ENCODE measurements at places on chromosomes 3 and 15.

GRCh38 chr3:121724130-121724529, 25.4 kb downstream of the GOLGB1 start:
- no peak for DNase-seq

GRCh38 chr15:88792342-88793282, 10.6 kb upstream of the ACAN start:
- no peak for DNase-seq

GRCh38 chr3:107387555-107387954, 10.3 kb downstream of the CCDC54 start:
- peak; percentile 7 for DNase-seq

DNA sequence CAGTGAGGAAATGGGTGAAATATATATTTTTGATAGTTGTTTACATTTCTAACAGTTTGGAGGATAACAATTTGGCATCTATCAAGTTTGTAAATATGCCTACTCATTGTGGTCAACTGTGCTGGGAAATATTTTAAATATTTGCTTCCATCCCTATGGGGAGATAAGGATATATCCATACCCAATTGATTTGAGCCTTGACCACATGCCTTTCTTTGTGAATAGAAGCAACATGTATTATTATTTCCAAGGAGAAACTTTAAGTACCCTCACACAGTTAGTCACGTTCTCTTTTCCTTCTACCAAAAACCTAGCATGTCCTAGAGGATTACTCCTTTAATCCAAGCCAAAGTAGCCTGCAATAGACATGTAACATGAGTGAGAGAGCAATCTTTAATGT, 245.4 kb upstream of the CBLB start:
- DNase-seq = peak; percentile 27

GRCh38 chr3:178686826-178687225, 150.6 kb downstream of the KCNMB2 start:
- DNase-seq = no peak

DNA sequence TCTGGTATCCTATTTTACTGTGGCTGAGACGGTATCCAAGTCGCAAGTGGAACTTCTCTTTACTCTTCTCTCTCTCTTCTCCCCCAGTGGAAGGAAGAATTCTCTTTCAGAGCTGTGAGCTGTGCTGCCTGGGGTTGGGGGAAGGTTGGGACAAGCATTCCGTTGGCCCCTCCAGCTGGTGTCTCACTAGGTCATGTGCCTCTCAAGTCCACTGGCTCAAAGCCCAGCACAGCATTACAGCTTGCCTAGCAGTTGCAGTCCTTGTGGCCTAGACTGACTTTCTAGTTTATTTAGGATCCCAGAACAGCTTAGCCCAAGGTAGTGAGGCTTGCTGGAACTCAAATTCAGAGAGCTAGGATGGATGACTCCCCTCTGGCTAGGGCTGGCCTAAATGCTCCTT, 76.1 kb upstream of the SPATA16 start:
- no peak for DNase-seq

- DNase-seq = peak; percentile 69
Measured at GRCh38 chr3:78645628-78646310, 1122.0 kb downstream of the ROBO1 start.

DNA sequence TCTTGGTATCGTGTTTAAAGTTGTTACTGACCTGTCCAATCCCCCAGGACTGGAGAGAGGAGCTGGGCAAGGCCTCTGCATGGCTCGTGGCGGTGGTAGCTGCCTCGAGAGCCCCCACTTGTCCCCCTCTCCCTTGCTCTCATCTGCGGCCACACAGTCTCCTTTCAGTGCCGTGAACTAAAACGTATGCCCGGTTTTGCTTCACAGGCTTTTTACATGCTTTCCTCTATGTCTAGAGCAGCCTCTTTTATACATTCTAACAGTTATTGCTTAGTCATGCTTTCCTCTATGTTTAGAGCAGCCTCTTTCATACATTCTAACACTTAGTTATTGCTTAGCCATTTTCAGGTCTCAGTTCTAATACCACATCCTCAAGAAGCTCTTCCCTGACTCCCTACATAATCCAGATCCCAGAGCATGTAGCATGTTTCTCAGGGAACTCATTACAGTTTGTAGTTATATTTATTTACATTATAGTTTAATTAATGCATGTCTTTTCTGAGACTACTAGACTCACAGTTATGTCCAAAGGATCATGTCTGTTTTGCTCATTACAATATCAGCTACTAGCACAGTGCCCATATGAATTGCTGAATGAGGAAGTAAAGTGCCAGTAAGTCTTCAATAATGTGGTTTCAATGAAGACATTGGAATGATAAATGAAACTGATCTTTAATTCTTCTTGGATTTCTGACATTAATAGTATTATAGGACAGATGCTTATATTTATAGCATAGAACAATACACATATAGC, 66.5 kb upstream of the TBL1XR1 start:
- DNase-seq = no peak

GRCh38 chr3:44992555-44993470, 16.8 kb downstream of the EXOSC7 start:
- peak; percentile 21 for DNase-seq

DNA sequence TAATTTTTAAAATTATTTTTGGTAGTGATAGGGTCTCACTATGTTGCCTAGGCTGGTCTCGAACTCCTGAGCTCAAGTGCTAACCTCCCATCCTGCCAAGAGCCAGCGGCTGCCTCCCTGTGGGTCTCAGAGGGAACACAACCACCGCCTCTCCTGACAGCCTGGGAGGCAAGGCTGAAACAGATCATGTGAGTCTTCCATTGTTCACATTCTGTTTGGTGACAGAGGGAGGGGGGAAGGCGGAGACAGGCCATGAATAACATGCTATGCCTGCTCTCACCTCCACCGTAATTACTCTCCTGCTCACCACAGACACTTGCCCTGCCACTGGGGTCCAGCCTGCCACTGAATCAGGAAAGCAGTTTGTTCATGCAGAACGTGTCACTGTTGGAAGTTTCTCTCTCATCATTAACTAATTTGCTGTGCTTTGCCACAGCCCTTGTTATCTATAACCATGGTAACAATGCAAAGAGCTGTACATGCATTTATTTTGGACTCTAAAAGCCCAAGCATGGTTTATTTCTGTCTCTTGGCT, 78.4 kb upstream of the RASGRF1 start:
- DNase-seq = peak; percentile 23

GRCh38 chr15:77846360-77846759, 213.6 kb upstream of the LINGO1 start:
- DNase-seq = no peak

- DNase-seq = peak; percentile 96
Measured at GRCh38 chr3:42025370-42026138, 63.7 kb upstream of the ULK4 start.

GRCh38 chr3:14295037-14295436, 107.4 kb upstream of the SLC6A6 start:
- DNase-seq = no peak

DNA sequence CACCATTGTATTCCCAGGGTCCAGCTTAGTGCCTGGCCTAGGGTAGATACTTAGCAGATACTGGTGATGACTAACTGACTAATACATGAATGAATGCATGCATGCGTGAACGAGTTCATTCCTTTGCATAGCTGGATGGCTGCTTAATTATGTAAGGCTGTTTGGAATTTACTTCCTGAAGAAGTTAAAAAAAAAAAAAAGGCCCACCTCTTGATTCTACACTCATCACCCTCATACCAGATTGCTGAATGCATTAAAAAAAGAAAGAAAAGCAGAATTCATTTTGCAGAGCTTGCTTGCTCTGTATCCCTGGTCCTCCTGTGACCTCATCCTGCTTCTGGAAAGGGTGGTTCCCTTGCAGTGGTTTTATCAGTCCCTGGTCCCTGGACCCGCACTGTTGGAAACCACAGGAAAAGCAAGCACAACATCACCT, 277.6 kb upstream of the CFAP20DC start:
- DNase-seq = peak; percentile 67

DNA sequence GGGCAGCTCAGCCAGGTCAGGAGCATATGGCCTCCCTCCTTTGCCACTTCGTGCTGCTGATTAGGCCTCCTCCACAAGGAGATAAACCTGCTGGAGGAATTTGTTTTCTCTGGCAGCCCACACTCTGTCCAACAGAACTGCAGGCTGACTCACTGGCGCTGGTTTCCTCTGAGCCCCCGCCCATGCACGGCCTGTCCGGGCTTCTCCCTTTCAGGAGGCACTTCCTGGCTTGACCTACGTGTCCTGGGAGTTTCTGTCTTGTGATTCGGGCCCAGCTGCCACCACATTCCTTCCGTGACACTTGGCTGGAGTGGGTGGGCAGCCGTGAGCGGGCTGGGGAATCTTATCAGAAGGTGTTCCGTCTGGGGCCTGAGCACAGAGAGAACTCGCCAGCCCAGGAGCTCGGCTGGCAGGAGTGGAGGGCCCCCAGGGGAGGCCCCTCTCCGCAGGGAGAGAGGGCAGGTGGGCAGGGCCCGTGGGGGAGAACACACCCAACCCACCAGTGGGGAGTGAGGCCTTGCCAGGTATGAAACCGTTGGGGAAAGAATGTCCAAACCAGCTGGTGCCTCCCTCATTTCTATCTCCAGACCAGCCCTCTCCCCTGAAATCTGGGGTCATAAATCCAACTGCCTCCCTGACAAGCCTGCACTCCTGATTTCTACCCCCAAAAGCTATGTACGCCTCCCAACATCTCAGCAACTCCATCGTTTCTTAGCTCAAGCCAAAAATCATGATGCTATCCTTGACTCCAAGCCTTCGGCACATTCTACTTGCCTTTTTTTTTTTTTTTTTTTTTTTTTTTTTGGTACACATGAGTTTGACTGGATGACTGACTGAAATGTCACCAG, 110.6 kb upstream of the MEF2A start:
- peak; percentile 96 for DNase-seq

DNA sequence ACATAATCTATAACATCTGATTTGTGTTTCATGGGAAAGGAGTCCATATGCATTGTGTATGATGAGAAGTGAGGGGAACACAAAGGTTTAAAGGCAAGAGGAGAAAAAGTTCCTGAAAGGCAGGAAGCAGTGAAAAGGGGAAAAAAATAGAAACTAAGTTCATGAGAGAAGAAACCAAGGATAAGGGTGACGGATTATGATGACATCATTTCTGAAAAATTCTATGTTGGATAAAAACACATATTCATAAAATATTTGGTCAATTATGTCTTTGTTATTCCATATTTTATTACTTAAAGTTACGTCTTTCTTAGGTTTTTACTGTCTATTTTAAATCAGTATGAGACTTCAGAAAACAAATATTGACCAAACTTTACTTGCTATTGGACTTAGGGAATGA, 48.6 kb upstream of the CP start:
- DNase-seq = peak; percentile 47

GRCh38 chr15:70323111-70323851, 225.6 kb upstream of the TLE3 start:
- peak; percentile 6 for DNase-seq

- peak; percentile 98 for DNase-seq
Measured at GRCh38 chr3:147298511-147298982, 107.8 kb downstream of the ZIC4 start.

DNA sequence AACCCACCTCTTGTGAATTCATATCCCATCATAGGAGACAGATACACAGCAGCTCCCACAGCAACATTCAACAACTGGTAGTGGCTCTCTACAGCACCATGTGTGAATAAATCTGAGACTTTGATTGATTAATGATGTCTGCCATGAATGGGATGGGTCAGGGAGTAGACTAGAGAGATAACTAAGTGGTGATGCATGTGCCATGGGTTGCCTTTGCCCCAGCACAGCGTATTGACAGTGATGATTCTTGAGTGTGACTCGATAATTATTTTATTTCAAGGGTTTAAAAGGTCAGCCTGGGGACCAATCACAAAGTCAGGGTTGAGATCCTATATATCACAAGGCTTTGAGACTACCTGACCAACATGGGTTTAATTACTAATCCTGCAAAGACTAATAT, 295.9 kb downstream of the PTPRG start:
- DNase-seq = no peak

- no peak for DNase-seq
Measured at GRCh38 chr3:70646635-70647034, 334.2 kb upstream of the MDFIC2 start.

DNA sequence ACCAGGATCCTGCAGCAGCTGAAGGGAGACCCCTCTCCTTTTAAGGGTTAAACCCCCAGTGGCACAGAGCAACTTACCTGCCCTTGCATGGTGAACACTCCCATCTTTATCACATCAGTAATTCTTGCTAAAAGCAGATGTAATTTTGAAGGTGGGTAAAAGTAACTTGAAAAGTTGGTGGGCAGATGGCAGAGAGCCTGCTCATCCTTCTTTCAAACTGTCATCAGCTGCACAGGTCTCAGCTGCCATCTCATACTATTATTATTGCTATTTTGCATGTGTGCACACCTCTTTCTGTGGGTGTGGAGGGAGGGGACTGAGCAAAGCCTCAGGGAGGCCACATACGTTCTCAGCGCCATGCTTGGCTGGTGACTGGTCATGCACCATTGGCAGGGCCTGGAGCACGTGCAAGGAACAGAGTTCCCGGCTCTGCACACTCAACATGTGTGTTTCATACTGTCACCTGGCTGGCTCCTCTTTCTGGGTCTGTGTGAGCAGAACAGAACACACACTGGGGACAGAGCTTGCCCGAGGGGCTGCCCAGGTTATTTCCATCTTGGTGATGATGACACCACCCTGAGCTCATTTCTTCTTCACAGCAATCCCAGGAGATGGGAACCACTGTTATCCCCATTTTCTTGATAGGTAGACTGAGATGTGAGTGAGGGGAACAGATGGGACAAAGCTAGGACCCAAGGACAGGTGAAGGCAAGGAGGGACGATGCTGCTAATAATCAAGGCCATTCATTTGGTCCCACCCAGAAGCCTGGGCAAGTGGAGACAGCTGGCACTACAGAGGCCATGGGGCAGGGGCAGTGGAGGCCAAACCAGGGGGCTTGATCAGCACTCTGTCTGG, 95.8 kb upstream of the KLF13 start:
- no peak for DNase-seq

DNA sequence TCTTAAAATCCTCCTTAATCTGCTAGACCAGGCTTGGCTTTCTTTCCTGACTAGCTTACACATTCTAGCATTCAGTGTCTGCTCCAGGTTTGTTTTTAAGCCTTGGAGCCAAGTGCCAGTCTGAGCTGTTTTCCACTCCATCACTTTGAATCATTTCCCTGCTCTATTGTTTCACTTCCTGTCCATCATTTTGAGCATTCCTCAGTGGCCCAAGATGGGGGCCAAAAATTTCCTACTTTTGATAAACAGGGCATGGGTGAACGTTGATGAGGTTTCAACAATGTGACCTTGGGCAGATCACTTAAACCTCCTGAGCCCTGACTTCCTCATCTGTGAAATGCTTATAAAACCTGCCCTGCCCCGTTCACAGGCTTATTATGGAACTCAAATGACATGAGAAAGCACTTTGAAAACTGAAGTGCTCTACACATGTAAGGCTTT, 4.4 kb downstream of the CYP19A1 start:
- no peak for DNase-seq
